ENCODE measurements at places on chromosomes 4 and X.

DNA sequence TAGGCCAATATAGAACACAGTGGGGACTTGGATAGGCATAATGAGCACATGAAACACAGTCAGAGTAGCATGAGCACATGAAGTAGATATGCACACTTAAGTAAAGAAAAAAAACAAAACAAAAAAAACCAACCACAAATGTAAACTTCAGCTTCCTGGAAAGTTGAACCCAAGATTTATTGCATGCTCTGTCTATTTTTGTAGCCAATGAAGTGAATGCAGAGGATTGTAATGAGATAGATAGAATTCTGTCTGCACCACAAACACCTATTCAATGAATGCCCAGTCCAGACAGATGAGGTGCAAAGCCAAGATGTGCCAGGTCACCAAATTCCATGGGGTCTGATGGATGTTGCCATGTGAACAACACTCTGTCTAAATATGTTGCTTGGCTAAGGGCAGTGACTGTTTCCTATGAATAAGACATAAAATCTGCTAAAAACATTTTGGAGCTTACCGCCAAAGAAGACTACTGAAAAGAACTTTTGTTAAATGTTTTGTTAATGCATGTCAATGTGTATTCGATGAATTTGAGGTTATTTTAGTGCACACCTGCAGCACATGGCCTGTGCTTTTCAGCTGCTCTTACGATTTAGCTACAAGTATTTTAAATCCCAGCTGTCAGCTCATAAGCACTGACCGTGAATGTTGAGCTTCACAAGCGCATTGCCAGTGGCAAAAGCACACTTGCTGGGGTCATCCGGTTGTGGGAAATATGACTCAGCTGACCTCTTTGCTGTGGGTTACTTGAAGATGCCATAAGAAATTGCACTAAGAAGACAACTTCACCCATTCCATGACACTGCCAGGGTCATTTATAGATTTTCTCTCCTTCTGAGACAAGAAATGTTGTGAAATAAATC, 374.8 kb upstream of the GNPDA2 start:
- DNase-seq, result no peak

DNA sequence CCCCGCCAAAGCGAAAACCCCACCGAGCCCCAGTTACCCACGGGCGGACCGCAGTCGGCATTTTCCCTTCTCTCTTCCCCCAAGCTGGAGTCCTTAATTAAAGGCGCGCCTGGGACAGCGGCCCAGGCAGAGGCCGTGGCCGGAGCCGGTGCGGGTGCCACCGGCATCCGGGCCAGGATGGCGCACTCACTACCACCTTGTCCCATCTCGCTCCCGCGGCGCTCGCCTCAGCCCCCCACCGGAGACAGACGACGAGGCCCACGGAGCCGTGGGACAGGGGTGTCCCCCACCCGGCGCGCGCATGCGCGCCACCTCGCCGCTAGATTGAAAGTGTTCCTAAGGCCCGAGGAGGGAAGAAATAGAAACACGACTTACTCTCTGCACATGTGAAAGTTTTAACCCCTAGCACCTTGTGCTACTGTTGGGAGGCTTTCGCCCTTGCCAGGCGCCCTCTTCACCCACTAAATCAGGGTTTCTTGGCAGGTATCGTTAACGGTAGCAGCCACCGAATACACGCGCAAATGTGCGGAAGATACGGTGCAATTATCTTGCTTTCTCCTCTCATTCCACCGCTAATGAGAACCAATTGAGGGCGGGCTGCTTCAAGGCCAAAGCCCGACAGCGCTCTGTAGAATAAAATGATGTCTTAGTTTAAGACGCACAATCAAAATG, 64.3 kb upstream of the CCDC160 start:
- DNase-seq, result peak; percentile 48

DNA sequence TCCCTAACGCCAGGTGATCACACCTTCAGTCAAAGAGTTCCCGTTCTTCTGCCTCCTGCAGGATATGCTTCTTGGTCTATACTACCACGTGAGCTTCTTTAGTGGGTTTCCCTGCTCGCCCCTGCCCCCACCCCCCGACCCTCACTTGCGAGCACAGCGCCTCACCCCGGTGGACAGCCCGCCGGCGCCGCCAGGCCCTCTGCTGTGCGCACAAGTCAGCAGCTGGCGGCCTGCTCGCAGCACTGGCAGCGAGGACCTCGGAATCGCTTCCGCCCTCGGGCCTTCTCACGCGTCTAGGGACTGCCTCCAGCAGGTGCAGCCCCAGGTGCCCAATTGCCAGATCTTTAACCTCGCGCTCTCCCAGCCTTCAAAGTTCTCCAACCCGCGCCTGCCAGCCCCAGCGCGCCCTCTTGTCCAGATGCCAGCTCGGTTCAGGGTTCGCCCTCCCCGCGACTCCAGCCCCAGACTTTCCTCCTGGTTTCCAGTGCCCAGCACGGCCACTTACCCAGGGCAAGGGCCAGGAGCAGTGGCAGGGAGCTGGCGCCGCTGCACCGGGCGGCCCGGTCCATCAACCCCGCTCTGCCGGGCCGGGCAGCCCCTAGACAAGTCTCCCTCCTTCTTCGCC, 454 bp downstream of the BTC start:
- DNase-seq, result peak; percentile 27

GRCh38 chr4:154421618-154422017, 70.0 kb downstream of the DCHS2 start:
- no peak for DNase-seq

DNA sequence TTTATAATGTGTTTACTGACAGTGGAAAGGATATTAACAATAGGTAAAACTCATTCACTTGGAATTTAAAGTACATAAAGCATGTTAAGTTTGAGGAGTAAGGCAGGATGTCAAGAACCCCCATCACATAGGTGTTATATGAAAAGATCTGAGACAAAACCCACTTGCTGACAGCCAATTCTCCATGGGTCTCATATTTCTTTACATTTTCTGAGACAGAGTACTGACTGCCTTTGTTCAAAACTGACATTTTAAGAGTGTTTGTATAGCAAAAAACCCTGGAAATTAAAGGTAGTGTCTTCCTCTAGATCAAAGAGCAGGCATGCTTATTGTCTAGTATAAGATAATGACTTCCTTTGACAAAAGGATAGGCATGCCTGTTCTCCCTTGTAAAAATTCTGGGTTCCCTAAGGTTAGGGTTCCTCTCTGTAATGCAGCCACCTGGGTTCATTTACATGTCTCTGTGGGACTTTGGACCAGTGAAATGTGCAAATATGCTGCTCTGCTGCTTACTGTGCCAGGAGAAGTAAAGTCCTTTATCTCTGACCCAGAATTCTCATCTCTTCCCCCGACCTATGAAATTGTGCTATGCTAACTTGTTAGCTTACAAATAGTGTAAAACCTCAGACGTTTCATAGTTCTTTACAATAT, 123.6 kb downstream of the PCDH18 start:
- DNase-seq, result no peak

- DNase-seq, result no peak
Measured at GRCh38 chr4:185145572-185145971, 2.5 kb downstream of the SLC25A4 start.

GRCh38 chr4:174919886-174920423, 1.8 kb downstream of the ADAM29 start:
- no peak for DNase-seq

GRCh38 chr4:4860600-4861389, 1.3 kb downstream of the MSX1 start:
- DNase-seq, result no peak

DNA sequence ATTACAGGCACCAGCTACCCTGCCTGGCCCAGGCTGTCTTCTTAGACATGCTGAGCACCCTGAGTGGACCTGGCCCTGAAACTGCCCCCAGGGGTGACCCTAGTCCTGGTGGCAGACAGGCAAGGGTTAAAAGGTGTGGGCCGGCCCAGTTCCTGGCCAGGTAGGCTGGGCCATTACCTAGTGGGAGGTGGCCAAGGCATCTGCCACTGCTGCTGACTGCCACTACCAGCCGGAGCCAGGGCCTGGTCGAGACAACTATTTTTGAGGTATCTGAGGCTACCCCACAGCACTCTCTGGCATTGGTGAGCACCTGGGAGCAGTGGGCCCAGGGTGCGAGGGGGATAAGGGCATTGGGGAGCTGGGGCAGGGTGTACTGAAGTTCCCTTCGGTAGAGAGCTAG, at the start of gene CCDC120:
CCDC120 (plus strand) TSS at position 206 of the 400 bp plus-strand sequence. CDS start 3,043 bp downstream, outside the sequence.
- DNase-seq, result no peak

DNA sequence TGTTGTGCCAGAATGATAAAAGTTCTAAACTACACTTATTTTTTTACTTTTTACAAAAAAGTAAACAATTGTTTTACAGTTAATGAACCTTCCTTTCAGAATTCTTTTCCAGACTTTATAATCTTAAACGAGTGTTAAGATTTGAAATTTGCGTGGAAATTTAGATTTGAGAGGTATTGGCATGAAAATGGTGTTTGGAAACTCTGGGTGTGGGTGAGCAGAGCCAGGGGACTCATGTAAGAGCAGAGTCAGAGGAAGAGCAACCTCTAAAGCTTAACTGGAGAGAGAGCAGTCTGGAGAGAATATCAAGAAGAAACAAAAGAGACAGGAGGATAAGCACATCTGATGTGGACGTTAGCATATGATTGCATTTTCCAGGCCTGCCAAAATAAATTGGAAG, 48.2 kb downstream of the MMRN1 start:
- no peak for DNase-seq

DNA sequence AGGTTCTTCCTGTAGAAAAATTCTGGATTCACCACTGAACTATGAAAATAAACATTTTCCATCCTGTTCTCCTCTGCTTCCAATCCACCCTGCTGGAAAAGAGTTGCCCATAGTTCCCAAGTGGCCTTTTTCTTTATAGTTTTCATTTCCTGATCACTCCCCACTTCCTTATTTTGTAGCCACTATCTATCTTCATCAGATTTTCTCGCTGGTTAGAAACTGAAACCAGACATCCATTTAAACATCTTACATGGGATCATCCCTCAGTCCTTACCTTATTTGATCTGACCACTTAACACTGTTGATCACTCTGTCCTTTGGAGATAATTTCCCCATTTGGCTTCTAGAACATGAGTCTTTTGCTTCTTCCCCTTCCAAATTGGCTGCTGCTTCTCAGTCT, 42.2 kb upstream of the SCOC start:
- no peak for DNase-seq
